ENCODE measurements at places on chromosomes 3 and 15.

- DNase-seq: no peak
- no peaks in the 10 kb centered on the region for H3K36me3 ChIP-seq
- no peak overlapping the region for H3K27ac ChIP-seq
- no peaks in the 10 kb centered on the region for H3K4me1 ChIP-seq
- H3K27me3 ChIP-seq: no peaks in the 10 kb centered on the region
These were observed 173.0 kb upstream of the RORA start for GRCh38 chr15:61401903-61402698.

DNA sequence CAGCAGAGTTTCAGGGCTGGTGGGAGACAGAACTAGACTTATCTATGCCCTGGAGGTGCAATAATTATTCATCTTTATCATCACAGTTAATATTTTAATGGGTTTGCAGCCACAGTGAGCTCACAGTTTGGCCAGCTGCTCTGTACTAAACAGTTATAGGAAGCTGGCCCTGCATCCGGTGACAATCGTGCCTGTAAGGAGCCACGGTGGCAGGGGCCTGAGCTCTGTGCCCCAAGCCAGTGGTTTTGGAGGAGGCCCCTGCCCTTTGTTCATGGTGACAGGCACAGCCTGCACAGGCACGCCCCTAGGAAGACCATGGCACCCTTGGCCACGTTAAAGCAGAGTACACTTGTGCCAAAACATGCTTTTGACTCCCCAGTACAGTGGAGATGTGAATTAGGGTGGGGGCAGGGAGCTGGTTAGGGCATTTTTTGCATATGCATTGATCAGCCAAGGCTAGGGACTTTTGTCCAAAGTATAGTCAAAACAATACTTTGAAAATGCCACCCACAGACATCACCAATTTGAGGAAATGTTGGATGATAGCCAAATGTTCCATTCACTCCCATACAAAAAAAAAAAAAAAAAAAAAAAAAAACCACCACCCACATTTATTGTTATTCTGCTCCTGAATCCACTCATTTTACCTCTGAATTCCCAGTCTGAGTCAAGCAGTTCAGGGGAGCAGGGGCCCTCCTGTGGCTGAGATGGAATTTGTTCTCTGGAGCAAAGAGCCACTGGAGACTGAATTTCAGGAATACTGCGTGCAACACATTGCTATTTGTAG lies 3.4 kb upstream of the RFTN1 start:
- no peaks in the 10 kb centered on the region for H3K36me3 ChIP-seq
- peaks cover 22% of the 10 kb centered on the region for H3K27me3 ChIP-seq

- H3K36me3 ChIP-seq: no peaks in the 10 kb centered on the region
- DNase-seq: no peak
- H3K4me3 ChIP-seq: no peak overlapping the region
- H3K27me3 ChIP-seq: no peaks in the 10 kb centered on the region
- no peak overlapping the region for H3K27ac ChIP-seq
These were observed 48.6 kb upstream of the SSR3 start for GRCh38 chr3:156603379-156604017.

DNA sequence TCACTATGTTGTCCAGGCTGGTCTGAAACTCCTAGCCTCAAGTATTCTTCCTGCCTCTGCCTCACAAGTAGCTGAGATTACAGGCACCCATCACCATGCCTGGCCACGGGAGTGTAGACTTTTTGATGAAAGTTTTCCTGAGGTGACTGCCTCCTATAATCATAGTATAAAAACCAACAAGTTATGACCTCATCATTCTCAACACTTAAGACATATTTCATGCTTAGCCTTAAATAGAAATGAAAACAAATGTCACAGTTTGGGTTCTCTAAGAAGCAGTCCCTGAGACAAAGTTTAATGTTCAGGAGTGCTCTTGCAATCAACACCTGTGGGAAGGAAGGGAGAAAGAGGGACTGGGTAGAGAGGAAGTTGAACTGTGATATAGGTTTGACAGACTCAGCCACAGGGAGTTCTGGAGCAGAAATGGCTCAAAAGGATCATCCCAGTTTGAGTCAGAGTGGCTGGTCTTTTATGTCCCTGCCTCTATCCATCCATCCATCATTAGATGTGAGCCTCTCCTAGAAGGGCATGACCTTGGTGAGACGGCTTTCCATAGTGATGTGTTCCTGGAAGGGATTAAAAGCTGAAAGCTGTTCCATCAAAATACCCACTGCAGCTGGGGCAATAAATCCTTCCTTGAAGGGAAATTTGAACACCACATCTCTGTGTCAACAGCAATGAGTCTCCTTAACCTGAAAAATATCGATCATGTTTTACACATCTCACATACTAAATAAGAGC lies 16.2 kb upstream of the ABHD5 start:
- H3K4me1 ChIP-seq: no peaks in the 10 kb centered on the region
- no peak overlapping the region for H3K4me3 ChIP-seq
- H3K36me3 ChIP-seq: no peaks in the 10 kb centered on the region
- no peak for DNase-seq
- no peak overlapping the region for H3K27ac ChIP-seq

Measured in HCT116 (cell line).